CD4-positive, alpha-beta T cell treated with Interleukin-15 for 4 hours (primary cell): ENCODE measurements at places on chromosomes 3 and 15.

- no peak for DNase-seq
Observed at GRCh38 chr3:81554801-81555200, 206.6 kb downstream of the GBE1 start.

DNA sequence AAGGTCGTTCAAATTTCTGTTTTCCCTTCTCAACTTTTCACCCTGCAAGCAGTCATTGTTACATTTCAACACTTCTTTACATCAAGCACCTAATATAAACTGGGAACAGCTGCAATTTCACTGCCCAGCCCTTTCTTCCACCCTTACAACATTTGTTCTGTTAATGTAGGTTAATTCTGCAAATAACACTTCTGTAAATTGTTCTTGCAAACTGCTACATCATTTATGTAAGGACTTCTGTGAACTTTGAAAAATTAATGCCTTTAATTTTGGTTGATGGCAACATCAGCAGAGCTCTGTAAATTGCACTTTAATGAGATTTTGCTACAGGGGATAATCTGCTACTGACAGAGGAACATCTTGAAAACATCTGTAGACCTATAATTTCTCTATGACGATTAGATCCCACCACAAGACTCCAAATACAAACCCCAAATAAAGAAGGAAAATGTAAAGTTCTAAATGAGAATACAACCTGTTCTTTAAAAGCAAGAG is 93.5 kb downstream of the ZIC4 start:
- DNase-seq, result no peak

- DNase-seq, result no peak
Observed at GRCh38 chr3:33008282-33008681, 56.8 kb downstream of the CCR4 start.

- no peak for DNase-seq
Observed at GRCh38 chr3:117563063-117563462, 853.5 kb downstream of the TUSC7 start.

DNA sequence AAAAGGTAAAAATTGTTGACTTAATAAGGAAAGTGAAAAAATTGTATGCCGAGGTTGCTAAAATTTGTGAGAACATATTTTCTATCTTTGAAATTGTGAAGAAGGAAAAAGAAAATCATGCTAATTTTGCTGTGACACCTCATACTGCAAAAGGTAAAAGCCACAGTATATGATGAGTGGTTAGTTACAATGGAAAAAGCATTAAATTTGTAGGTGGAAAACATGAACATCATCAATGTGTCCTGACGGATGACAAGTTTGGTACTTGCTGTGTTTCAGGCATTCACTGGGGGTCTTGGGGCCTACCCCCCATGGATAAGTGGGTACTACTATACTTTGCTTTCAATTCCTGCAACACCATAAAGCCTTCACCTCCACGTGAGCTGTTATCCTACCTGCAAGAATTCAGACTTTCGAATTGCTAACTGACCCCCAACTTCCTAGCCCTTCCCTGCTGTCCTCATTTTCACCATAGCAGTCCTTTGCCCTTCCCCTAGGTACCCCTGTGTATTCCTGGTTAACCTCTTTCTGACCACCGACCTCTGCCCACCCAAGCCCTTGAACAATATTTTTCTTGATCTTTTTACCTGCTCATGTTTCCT is 62.4 kb downstream of the RAB7A start:
- no peak for DNase-seq

GRCh38 chr3:53885239-53885638 is 3.3 kb upstream of the ACTR8 start:
- no peak for DNase-seq

DNA sequence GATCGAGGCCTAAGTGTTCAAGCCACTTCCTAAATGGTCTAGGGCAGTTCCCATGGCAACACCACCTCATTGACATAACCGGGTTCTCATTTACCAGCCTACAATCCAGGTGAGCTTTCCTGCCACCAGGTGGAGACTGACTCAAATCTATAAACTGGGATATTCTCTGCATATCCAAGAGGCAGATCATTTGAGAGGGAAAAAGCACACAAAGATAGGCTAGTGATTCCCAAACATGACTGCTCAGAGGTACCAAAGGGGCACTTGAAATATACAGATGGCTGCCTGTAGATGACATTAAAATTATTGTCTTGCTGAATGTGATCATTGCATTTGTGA is 141.3 kb upstream of the PROK2 start:
- DNase-seq, result no peak

DNA sequence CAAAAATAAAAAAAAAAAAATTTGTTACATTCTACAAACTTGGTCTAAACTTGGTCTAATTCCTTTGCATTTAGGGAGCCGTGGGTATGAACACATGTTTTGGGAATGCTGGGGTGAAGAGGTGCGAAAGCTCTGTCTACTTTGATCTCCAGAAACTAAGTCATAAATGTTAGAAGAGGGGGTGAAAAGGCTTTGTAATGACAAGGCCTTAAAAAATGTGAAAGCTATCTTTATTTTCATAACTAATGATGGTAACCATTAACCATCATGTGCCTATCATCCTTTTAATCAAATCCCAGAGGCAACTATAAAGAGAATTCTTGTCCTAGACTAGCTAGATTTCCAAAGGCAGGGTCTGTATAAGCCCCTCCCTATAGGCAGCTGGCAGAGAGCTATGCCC is 60.9 kb downstream of the PRICKLE2 start:
- no peak for DNase-seq

DNA sequence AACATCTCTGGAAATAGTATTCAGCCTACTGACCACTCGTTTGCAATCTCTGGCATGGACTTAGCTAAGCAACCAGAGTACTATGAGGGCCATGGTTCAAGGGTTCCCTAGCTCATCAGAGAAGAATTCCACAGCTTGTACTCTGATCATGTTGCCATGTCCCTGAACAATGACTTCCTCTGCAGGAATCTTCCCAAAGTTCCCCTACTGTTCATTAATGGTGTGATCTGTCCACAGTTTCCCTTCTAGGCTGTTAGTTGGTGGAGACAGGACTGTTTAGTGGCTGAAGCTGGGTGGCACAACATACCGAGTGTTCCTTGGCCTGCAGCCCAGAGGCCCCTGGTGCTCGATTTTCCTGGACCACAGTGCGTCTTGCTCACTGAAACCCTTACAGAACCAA is 44.4 kb upstream of the GALNT15 start:
- no peak for DNase-seq

DNA sequence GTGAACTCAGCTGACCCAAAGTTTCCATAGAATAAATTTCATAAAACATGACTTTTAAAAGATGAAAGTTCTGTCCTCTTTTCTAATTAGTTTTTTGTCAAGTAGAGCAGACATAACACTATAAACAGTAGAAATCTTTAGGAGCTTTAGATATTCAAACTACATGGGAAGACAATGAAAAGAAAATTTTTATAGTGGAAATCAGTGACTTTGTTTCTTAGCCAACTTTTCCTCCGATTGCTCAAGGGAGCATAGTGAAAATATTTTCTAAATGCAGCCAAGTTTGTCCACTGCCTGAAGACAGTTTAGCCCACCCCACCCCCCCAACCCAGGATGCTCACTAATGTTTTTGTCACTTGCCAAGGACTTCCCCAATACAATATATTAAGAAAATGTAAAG is 114.9 kb downstream of the PLD1 start:
- DNase-seq, result no peak
